ENCODE measurements at places on chromosomes 5 and 9.

DNA sequence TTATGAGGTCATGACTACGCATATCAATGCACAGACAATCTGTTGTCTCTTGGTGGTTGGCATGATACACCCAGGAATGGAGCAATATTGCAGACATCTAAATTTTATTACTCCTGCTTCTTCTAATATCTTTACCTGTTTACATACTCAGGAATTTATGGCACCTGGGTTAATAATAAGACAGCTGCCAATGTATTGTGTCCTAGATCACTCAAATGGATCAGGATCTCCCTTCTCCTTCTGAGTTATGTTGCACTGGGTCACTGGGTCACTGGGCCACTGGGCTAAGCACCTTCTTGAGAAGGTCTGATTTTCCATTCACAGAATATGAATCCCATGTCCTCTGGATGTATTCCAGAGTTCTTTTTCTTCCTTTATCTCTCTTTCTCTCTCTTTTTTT, 41.8 kb downstream of the CCL28 start:
- DNase-seq: no peak

- no peak for DNase-seq
These were observed 448 bp upstream of the GPRIN1 start for GRCh38 chr5:176610435-176610773.

DNA sequence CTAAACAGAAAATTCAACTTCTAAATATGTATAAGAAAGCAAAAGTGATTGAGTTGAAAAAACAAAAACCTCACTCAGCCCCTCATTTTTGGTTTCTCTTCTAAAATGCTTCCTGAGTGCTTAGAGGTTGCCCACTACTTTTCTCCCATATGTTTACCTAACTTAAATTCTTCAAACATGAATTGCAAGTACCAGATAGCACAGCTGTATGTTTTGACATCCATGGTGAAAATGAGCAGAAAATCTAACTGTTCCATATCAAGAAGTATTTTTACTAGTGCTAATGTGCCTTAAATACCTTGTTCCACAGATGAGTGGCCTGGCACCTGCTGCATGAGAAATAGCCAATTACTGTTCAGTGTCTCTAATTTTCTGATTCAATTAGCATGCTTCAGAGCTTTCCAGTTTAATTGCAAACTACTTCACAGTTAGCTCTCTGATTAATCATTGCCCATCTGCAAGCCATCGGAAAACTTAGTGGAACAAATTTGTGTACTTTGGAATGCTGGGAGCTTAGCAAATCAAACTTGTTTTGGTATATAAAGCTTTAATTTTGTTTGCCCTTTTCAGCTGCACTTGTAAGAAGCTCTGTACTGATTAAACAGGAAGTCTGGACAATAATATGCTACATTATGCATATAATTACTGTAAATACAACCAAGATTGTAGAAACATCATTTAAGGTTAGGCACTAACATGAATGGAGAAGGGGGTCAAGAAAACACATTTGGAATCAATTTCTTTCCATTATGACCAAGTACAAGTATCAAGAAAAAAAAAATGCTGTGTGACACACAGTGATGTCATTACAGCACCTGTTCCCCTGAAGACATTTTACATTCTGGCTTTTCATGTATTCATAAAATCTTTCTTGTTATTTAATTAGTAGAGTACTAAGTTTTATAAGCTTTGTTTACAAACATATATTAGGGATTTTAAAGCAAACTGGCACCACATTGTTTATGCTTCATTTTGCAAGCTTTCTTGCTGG, 65.6 kb downstream of the POU5F2 start:
- DNase-seq: no peak

GRCh38 chr5:88875341-88876234, 7.4 kb downstream of the MEF2C start:
- no peak for DNase-seq

GRCh38 chr5:23352446-23352845, 155.0 kb upstream of the PRDM9 start:
- DNase-seq: no peak

GRCh38 chr5:80117446-80117845, 82.3 kb downstream of the THBS4 start:
- no peak for DNase-seq

DNA sequence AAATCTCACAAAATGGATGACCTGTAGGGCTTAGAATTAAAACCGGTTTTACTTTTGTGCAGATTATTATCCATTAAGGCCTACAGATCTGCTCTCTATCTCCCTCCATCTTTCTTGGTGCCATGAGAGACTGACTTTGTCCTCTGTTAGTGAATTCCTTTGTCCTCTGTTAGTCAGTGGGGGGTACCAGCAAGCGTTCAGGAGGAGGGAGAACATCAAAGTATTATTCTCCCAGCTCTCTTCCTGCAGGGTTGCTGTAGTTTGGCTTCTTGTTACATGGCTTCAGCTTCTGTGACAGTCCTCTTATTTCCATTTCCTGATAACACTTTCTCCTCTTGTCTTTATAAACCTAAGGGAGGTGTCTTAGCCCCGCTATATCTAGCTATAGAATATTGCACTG, 850.5 kb upstream of the SEMA6A start:
- no peak for DNase-seq
